ENCODE measurements at places on chromosomes 5 and 9.

GRCh38 chr5:112935675-112936074, 13.6 kb upstream of the REEP5 start:
- DNase-seq: no peak

DNA sequence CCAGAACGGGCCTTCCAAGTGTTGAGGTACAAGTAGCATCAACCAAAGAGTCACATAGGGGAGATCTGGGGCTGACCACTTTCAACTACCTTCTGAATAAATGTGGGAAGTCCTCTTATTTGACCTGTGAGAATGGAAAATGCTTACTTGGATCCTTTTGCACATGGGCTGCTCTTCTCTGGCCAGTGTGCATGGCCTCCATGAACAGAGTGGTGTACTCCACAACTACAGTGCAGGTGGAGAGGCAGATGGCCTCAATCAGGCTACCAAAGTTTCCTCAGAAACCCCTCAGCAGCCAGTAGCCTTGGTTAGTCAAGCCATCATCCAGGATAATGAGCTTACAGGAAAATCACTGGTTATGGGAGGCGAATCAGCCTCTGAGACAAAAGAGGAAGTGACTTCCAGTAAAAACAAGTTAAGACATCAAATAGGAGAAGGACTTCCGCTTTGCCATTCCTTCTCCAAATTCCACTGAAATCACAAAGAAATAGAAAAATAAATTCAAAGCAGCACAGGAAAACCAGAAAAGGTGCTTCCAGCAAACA, 18.3 kb upstream of the FCHO2 start:
- DNase-seq: no peak

DNA sequence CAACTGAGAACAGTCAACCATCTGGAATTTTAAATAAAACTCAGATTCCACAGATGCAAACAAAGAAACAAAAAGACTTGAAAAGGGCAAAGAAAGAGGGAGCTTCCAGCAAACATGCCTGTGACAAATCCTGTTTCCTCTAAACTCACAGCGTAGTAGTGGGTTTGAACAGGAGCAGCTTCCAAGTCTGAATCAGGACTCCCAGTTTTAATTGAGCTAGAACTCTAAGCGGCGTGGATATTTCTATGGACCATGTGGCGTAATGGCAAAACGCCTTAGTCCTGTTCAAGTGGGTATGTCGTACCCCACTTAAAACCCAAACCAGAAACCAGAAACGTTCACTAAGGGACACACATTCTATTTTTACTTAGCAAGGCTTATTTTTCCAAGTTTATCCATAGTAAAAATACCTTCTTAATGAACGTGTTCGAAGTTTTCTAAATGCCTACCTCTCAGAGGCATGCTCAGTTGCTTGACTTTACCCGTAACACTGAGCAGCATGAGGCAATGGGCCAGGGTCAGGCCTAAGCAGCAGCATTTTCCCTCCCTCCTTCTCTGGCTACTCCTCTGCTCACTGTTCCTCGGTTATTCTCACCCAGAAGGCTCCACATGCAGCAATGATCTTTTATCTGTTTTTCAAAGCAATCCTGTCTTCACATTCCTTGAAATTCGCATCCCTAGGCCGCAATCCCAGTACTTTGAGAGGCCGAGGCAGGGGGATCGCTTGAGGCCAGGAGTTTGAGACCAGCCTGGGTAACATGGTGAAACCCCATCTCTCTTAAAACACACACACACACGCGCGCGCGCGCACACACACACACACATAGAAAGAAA, 77.9 kb downstream of the FNBP1 start:
- DNase-seq: no peak

- no peak for DNase-seq
Measured at GRCh38 chr5:95876782-95877181, 54.3 kb upstream of the GLRX start.

- DNase-seq: no peak
Measured at GRCh38 chr5:8393240-8393639, 524.3 kb downstream of the MTRR start.

DNA sequence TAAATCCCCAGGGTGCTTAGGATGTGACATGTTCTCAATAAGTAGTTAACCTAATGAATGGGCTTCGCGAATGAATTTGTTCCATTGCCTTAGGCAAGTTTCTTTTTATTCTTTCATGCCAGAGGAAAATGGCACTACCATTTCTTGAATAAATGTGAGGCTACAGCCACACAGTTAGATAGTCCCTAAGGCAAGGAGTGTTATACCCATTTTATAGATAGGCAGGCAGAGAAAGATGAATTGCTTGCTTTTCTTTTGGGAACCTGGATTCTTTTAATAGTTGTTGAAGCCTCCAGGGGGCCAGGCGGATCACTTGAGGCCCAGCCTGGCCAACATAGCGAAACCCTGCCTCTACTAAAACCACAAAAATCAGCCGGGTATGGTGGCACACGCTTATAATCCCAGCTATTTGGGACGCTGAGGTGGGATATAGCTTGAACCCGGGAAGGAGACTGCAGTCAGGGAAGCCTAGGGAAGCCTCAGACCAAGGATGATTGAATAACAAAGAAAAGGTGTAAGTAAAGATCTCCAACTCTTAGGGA, 943 bp downstream of the NOP16 start:
- no peak for DNase-seq

- DNase-seq: no peak
Measured at GRCh38 chr5:157184117-157184670, 3.6 kb downstream of the ITK start.

DNA sequence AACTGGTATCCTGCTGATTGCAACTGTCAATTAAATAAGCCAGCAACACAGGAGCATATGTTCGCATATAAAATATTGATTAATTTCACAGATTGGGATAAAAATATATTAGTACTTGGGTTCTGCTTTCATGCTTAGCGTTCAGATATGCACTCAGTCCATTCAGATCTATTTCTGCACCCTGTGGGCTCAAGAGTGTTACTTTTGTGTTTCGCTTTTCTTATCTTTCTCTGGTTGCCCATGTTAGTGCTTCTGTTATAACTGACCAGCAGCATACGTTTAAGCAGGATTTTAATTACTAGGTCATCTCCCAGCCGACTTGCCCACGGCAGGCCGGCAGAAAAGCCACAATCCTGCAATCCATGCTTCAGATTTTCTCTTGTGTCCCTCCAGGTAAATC, 289.1 kb downstream of the EBF1 start:
- no peak for DNase-seq

DNA sequence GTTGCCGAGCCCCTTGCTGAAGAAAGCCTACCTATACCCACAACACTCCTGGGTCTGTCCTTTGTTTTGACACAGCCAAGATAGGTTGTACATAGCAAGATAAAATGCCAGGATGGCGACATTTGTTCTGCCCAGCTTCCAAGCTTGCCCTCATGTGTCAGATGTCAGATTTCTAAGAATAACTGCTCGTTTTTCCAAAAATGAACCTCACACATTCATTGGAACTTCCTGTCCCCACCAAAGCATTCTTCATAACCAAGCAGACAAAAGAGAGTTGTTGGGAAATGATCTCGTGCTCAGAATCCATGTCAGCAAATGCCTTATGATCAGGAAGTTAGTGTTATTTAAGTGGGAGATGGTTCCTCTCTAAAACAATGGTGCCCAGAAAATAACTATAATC, 210.1 kb downstream of the ZNF608 start:
- no peak for DNase-seq

- DNase-seq: peak; percentile 52
Measured at GRCh38 chr9:98256756-98257155, 1.3 kb upstream of the TBC1D2 start.

DNA sequence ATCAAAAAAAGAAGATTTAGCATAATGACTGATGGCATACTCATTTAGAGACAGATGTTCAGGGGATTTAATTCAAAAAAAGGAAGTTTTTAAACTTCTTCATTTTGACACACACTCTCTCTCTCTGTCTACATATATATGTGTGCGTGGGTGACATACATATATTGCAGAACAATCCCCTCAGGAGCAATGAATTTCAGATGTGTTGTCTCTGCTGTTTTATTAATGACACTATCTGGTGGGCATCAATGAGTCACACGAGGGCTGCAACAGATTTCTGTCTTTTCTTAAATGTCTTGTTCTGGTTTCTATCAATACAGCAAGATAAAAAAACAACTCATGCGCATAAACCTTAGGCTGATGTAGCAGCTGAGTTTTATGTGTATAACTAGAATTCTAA, 123.5 kb upstream of the SLCO6A1 start:
- no peak for DNase-seq

DNA sequence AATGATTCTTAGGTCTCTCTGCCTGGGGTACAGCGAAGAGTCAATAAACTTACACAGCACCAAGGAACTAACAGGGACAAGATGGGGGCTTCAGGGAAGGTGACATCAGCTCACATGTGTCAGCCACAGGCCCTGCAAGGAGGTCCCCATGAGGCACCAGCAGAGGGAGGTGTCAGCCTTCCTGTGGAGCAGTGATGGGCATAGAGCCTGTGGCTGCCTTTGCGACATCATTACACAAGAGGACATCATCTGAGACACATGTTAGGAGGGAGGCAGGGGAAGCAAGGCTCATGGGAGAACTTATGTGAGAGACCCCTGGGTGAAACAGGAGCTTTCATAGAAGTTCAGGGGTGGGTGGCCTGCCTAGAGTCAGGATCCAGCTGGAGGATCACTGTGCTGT, 389.6 kb downstream of the SEMA5A start:
- no peak for DNase-seq

DNA sequence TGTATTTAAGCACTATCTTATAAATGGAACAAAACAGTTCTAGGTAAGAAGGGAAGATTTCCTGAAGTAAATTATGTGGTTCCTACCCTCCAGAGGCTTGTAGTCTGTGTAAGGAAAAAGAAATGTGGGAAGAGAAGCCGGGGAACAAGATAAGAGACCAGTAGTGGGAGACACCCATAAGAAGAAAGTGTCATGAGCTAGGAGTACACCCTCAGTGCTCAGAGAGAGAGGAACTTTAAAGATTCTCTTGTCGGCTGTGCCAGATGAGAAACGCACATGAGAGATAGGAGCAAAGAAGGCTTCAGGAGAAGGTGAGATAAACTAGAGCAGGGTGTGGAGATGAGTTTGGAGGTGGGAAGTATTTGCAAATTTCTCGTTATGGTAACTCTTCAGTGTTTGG, 18.1 kb downstream of the SLC36A1 start:
- no peak for DNase-seq

DNA sequence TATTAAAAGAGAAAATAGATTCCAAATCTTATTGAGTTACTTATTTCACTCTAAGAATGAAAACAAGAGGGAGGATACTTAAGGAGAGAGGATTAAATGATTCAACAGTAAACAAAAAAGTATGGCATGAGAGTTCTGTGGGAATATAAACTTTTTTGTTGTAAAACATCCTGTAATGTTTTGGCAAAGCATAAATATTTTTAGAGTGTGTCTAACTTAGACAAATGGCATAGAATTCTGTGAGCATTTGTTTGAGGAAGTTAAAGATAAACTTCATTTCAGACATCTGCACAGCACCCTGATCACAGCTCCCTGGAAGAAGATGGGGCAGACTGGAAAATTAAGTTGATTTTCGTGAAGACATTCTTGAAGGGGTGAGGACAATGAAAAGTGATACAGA, 246.8 kb upstream of the HAPLN1 start:
- DNase-seq: no peak

- no peak for DNase-seq
Measured at GRCh38 chr9:81787747-81788632, 98.6 kb upstream of the TLE1 start.

DNA sequence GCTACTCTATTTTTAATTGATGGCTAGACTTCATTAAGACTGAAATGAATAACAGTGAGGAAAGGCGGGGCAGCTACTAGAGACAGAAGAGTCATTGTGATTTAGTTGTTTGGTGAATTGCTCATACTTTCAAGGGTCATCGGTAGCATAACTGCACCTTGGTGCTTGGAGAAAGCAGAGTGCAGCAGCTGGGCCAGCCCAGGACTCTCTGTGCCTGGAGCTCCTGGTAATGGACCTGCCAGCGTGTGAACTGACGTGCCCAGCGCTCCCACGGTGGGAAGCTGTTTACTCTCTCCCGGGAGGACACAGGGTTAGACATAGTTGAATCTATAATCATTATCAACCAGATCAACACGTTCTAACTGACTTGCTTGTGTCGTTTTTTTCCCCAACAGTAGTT, 42.9 kb downstream of the LURAP1L start:
- no peak for DNase-seq

GRCh38 chr9:8628791-8629190, 829.2 kb upstream of the DMAC1 start:
- DNase-seq: no peak

GRCh38 chr5:83542839-83543238, 71.3 kb downstream of the VCAN start:
- DNase-seq: no peak

GRCh38 chr5:148836272-148837250, 10.2 kb downstream of the ADRB2 start:
- no peak for DNase-seq

- DNase-seq: no peak
Measured at GRCh38 chr5:149166128-149166527, 24.8 kb downstream of the ABLIM3 start.

DNA sequence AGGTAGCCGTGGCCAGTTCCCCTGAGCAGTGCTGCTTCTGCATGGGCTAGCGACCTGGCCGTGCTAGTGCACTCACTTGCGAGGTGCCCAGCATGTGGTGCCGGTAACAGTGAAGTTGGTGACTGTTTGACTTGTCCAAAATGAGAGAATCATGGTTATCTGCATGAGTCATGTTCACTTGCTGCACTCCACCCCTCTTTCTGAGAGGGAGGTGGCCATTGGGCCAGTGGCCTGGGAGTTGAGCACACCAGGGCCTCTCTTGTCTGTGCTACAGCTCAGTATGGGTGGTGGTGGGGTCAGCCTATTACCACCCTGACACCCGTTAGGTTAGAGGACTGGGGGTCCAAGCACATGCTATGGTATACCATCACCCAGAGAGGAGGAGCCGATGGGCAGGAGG, 55.4 kb upstream of the GARNL3 start:
- no peak for DNase-seq

DNA sequence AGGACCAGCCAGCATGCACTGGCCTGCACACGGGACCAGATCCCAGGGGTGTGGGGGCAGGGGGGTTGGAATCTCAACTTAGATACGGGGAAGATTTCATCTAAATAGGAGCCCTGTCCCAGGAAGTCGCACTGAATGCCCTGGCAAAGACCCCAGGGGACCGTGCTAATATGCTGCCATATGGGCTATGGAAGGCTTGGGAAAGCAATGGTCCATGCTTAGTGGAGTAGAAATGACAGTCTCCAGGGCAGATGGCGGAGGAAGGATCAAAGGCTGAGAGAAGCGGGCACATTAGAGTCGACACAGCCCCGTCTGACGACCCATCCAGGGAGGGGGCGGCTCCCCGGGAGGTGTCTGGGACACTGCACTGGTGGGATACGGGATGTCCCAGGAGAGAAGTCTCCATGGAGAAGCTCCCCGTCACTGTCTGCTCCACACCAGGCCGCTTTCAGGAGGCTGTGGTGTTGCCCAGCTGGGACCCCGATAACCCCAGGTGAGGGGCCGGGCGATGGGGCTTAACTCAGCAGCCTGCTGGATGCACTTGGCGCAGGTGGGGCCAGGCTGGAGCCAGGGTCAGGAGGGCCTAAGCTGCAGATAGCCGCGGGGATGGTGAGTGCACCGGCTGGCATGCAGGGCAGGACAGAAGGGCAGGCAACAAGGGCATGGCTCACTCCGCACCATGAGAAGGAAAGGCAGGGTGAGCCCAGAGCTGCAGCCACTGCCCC, 377.7 kb upstream of the IRX1 start:
- DNase-seq: no peak

- DNase-seq: no peak
Measured at GRCh38 chr5:168879331-168879730, 300.2 kb upstream of the PANK3 start.

- no peak for DNase-seq
Measured at GRCh38 chr5:103444333-103445038, 118.1 kb downstream of the NUDT12 start.

- DNase-seq: no peak
Measured at GRCh38 chr5:115983519-115983918, 21.2 kb downstream of the LVRN start.

GRCh38 chr9:16672501-16672900, 198.0 kb downstream of the BNC2 start:
- DNase-seq: no peak

Data from SHP77 treated with DMSO at 0.1 percent for 48 hours (cell line).